ENCODE measurements at places on chromosomes 16 and 17.

DNA sequence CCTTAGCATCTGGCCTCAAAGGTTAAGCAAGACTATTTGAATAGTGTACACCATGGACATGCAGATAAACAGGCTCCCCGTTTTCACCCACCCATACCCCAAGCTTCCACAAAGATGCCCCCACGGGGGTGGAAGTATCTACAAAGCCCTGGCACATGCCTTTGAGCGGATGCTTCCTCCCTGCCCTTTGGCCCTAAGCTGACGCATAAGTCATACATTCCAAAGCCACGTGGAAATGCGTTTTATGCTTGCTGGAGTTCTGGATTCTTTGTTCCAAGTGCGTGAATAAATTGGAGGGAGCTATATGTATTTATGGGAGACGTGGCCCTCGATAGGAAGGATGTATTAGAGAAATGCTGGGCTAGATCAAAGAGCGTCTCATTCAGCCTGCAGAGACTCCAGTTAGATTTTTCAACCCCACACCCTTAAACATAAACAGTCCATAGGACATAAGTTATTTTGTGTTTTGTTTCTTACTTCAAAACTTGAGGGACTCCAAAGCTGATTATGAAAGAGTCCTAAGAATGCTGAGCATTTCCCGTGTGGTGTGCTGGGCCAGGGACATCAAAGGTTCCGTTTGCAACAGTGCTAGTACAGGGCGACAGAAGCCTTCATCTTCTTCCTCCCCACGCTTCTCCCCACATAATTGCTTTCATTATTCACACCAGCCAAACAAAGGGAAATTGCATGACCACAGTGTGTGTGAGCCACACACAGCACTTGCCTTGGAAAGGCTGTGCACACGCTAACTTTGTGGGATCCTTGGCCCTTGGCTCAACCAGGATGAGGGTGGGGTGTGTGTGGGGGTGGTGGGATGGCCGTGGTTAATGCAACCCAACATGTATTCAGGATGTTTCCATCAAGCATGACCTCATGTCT lies 73.6 kb downstream of the WIPI1 start:
- no peak for DNase-seq

GRCh38 chr16:20300312-20301097 lies 26.8 kb downstream of the GP2 start:
- DNase-seq, result no peak

GRCh38 chr16:56998861-56999260 lies 9.5 kb downstream of the NLRC5 start:
- no peak for DNase-seq

- DNase-seq, result no peak
Observed at GRCh38 chr16:27999687-28000086, 63.8 kb downstream of the GSG1L start.

DNA sequence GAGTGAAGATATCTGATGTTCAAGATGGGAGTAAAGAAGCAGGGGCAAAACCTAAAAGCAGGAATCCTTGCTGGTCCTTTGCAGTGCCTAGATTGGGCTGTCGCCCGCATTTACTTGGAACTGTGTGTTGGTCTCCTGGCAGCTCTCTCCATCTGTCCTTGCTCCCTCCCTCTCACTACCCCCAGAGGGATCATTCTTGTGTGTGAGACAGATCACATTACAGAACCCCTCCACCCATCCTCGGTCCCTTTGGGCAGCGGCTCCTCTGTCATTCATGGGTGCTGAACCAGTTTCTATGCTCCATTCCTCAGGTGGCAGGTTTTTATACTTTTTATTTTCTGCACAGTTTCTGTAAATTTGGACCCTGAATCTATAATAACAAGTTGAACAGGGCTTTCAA lies 99.4 kb upstream of the MYOCD start:
- no peak for DNase-seq

All from stimulated activated CD8-positive, alpha-beta memory T cell treated with anti-CD3 and anti-CD28 coated beads, Interleukin-12 subunit alpha, Interleukin-12 subunit beta, amount 100 ng/mL, for 1 hour (primary cell).